ENCODE measurements at places on chromosomes 2 and 18.

DNA sequence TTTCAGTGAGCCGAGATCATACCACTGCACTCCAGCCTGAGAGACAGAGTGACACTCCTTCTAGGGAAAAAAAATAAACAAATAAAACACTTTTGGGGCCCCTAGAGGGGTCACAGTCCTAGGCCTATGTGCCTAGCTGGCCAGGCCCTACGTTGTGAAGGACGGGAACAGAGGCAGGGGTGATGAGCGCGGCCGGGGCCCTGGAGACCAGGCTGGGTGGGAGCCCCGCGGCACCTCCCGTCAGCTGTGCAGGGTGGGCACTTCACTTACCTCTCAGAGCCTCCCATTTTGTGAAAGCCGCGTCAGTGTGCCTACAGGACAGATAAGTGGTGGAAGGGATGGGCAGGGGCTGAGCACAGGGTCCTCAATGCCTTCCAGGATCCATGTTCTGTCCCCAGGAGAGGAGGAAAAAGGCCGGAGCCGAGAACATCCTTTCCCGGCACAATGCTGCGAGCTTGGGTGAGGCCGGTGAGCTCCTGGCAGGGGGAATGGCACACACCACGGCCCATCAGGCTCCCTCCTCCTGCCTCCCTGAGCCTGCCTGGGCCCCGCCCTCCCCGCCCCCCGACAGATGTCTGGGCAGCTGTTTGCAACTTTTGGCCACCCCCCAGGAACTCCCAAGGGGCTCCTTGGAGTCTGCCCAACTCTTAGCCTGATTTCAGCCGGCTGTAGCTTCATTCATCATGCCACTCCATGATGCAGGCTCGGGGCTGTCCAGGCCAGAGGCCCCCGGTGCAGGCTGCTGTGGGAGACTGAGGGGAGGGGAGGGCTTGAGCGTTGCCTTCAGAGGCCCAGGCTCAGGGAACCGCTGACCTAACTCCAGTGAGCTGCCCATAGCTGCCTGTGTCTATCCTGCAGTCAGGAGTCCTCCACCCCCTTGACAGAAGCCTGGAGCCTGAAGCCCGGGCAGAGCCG, 196.5 kb downstream of the TFCP2L1 start:
- DNase-seq, result no peak

DNA sequence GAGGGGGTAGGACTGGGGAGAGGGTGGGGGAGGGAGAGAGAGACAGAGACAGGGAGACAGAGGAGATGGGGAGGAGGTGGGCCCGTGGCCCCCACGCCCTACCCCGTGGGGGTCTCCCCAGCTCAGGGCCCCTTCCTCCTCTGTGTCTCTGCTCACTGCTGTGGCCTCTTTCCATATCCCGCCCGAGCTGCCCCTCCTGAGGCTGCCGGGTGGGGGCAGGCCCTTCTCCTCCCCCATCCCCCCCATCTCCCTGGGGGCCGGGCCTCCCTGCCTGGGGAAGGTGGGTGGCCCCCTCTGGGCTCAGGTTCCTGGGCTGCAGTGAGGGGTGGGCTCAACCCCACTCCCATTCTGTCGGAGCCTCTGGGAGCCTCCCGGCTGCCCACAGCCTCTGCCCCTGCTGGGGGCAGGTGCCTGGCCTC, 332 bp upstream of the PDCD1 start:
- DNase-seq, result no peak

- DNase-seq, result no peak
Measured at GRCh38 chr18:2986150-2986865, 26.6 kb downstream of the LPIN2 start.

GRCh38 chr2:234630801-234631261, 133.9 kb upstream of the ARL4C start:
- no peak for DNase-seq

DNA sequence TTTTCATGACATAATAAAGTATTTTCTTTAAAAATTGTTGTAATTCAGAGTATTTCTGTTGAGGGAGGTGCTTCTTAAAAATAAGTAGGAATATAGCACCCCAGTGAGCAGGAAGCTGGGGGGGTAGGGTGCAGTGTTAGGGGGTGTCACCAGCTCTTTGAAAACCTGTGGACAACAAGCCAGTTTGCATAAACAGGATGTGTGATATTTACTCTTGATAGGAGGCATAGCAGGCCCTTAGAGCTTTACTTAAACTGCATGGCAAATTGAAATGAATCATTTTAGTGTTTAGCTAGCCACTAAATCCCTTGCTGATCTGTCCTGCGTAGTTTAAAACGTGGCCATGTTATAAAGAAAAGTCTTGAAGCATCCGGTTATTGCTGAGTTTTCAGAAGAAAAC, 8.4 kb downstream of the TGIF1 start:
- DNase-seq, result no peak

DNA sequence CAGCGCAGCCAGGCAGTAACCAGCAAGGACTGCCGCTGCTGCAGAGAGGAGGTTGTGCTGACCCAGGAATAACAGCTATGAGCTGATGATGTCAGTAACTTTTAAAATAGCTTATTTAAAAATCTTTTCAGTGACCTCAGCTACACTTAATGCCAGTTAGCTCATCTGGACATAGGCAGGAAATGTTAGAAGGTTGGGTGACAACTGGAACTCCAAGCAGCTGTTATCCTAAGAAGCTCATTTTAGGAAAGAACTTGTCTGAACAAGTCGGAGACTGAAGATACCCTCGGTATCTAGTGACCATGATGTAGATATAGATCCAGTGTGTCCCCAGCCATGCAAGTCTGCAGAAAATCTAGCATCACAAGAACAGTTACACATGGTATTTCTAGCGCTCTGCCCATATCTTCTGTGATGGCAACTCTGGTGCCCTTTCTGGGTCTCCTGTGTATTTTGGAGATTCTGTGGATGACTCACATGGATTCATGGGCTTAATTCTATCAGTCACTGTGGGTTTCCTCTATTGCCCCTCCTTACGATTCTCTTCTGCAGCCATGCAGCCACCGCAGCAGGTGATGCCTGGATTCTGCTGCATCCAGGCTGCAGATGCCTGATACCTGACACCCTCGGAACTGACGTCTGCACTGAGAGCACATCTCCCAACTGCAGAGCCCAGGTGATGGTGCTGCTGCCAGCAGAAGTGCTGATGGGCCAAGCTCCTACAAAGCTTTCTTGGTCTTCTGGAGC, 19.8 kb upstream of the PLEK start:
- no peak for DNase-seq

GRCh38 chr2:191728750-191729624, 51.1 kb downstream of the NABP1 start:
- no peak for DNase-seq

- DNase-seq, result no peak
Measured at GRCh38 chr2:152134488-152135280, 35.8 kb upstream of the CACNB4 start.

- DNase-seq, result no peak
Measured at GRCh38 chr2:191291471-191291870, 46.3 kb downstream of the MYO1B start.

GRCh38 chr2:80527119-80527518, 222.6 kb upstream of the LRRTM1 start:
- DNase-seq, result no peak

DNA sequence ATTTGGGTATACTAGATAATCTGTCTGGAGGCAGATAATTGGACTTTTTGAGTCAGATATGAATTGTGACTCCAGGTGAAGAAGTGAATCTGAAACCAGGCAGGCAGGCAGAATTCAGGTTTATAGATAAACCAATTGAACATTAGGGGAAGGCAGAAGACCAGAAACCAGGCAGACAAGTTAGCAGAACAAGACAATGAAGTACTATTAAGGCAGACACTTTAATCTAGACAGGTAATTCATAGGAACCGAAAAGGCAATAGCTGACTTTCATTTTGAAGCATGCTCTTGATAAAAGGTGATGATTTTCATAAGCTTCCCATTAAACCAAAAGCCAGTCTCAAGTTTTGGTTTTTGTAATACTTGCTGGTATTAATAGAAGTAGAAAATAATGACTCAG, 19.3 kb upstream of the SLC4A10 start:
- no peak for DNase-seq

DNA sequence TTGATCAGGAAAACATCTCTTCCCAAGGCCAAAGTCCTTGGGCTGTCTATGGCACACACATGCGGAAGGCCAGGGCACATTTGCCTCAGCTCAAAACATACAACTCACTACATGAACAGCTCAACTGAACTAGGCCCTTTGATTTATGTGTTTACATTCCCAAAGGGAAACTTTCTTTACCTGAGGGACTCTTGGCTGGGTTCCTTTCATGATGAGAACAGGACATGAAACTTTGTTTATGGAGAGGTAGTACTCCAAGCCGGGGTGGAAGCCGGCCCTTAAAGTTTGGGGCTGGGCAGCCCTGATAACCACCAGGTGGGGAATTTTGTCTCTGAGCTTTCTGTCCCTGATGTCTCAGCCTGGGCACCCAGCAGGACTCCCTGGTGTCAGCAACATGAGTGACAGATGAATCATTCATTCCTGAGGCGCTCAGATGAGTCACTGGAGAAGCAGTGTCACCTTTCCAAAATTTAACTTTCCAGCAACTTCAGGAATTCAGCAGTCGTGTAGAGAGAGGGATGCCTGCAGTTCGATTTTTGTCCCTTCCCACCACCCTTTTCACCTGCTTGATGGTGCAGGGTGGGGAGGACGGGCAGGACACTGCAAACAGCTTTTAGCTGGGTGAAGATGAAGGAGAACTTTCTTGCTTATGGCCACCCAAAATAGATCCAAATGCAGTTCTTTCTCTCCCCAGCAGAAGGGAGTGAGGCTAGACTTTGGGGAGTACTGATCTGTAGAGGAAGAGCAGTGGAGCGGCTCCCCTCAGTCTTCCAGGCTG, 331.6 kb downstream of the DYSF start:
- DNase-seq, result no peak
